Right forelimb (tissue), 1 donor: ENCODE measurements at places on chromosomes 5 and 9.

- DNase-seq: no peak
Observed at GRCh38 chr5:141692533-141692888, 10.5 kb upstream of the ARAP3 start.

DNA sequence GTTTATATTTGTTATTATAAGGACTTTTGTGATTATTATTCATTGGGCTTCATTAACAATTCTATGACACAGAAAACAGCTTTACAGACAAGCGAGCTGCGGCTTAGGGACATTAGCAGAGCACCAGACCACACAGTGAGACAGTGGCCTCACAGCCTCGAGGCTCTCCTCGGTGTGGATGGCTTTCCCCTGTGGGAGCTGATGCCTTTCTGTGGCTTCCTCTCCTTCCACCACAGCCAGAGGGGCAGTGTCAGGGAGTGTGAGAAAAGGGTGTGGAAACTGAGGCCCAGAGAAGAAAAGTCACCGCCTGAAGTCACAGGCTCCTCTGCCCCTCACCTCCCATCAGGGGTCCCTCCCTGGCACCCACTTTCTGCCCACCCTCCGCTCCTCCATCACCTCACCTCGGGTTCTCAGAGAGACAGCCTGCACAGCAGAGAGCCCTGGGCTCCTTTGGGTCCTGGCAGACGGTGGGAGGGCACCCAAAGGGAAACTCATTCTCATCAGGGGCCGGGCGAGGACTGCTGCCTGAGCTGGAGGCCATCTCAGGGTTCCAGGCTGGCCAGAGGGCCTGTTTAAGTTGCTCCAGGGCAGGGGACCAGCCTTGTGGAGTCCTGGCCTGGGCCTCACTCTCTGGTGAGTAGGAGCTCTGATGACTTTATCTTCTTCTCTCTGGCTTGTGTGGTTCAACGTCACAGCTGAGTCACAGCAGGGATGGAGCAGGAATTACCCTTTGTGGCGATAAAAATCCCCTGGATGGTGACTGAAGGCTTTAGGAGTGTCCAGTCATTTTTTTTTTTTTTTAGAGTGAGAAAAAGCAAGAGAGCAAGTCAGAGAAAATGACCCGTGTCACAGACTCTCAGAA is 830 bp downstream of the TRAF1 start:
- peak; percentile 31 for DNase-seq

- DNase-seq: no peak
Observed at GRCh38 chr5:52580921-52581320, 206.8 kb upstream of the ITGA1 start.

DNA sequence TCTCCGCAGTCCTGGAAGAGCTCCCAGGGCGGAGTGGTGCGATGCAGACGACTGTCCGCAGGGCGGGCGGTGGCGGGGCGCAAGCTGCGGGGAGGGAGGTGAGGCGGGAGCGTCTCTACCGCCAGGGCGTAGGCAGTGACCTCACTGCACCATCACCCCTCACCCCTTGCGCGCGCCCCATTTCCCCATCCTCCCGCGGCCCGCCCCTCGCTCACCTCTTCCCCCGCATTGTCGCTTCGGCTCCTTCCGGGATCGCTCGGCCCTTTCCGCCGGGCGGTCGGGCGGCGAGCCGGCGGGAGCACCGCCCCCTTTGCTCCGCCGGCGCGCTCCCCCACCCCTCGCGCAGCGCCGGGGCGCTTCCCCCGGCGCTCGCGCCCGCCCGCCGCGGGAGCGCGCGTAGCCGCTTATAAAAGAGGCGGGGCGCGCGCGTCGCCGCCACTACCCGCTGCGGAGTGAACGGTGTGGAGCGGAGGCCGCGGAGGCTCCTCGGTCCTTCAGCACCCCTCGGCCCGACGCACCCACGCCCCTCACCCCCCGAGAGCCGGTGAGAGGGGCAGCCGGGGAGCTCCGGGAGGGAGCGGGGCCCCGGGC is at the start of gene SPTAN1:
SPTAN1 (plus strand) TSS at position 435 of the 591 bp plus-strand sequence. CDS start 14,154 bp downstream, outside the sequence.
- DNase-seq: peak; percentile 94

- DNase-seq: no peak
Observed at GRCh38 chr5:127872494-127872893, 169.3 kb downstream of the CCDC192 start.

- no peak for DNase-seq
Observed at GRCh38 chr5:147733075-147733474, 49.5 kb downstream of the JAKMIP2 start.

DNA sequence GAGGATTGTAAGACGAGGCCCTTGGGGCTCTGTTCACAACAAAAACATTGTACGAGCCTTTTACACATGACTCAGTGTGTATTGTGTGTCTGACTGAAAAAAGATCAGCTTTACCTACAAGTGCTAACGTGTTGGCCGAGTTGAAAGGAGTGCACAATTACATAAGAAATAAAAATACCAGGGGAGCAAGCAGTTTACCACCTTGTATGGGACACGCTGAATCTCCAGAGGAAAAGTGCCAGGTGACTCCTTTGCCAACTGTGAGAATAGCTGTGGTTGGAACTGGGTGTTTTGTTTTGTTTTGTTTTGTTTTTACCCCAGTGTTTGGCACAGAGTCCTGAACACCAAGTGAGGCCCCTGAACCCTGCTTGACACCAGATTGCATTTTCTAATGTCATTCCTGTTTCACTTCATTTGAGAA is 32.8 kb upstream of the ZSWIM6 start:
- DNase-seq: no peak

GRCh38 chr9:97307500-97308163 is at the start of gene CCDC180:
Gene CCDC180, plus strand, starts transcription at chr9:97307659. Its CDS starts 405 bp downstream, at chr9:97308064.
- DNase-seq: peak; percentile 66
